ENCODE measurements at places on chromosomes 7 and 10.

DNA sequence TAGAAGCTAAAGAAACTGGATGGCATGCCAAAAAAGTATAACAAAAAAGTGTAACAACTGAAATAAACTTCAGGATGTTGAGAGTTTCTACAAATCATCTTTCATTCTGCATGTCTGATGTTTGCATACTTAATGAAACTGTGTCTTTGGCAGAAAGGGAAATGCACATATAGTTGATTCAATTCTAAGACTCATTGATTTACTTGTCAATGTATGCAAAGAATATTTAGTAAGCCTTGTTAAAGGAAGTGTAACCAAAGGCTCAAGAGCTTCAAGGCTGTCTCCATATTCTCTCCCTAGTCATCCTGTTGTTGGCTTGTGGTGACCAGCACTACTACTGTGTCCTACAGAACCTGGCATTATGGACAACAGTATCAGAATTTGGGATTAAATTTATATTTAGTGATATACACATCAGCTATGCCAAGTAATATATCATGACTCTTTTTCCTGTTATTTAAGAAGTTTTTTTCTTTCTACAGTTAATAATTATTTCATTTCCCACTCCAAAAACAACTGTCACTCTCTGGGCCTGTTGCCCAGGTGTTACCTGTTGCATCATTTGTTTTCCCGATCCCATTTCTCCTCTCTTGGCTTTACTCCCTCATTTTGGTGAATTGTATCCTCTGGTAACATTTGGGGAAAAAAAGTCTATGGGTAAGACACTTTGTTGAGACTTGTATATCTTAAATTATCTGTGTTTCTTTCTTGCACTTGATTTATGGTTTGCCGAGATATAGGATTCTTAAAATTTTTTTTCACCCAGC lies 226.6 kb upstream of the BMPER start:
- no peak overlapping the region for H3K4me3 ChIP-seq
- H3K36me3 ChIP-seq = no peaks in the 10 kb centered on the region
- no peak overlapping the region for H3K27ac ChIP-seq
- no peak for DNase-seq
- H3K4me1 ChIP-seq = no peaks in the 10 kb centered on the region
- no peaks in the 10 kb centered on the region for H3K27me3 ChIP-seq

DNA sequence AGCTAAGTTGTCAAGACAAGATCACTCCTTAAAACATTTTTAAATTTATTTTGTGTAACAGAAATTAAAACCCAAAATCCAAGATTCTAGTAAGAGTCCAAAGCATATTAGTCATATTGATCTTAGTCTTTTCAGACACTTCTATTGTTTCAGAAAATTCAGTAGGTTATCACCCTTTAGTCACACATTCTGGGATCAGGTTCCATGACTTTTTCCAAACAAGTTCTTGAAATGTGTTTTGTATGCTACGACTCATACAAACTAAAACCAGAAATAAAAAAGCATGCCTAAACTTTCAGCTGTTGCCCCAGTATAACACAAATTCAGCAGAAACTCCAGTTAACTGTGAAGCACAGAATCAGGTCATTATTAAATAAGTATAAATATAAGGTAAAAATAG lies 10.7 kb downstream of the SEMA3D start:
- H3K4me1 ChIP-seq = no peaks in the 10 kb centered on the region
- H3K36me3 ChIP-seq = no peaks in the 10 kb centered on the region
- H3K4me3 ChIP-seq = no peak overlapping the region
- DNase-seq = no peak
- H3K27me3 ChIP-seq = no peaks in the 10 kb centered on the region
- no peak overlapping the region for H3K27ac ChIP-seq

DNA sequence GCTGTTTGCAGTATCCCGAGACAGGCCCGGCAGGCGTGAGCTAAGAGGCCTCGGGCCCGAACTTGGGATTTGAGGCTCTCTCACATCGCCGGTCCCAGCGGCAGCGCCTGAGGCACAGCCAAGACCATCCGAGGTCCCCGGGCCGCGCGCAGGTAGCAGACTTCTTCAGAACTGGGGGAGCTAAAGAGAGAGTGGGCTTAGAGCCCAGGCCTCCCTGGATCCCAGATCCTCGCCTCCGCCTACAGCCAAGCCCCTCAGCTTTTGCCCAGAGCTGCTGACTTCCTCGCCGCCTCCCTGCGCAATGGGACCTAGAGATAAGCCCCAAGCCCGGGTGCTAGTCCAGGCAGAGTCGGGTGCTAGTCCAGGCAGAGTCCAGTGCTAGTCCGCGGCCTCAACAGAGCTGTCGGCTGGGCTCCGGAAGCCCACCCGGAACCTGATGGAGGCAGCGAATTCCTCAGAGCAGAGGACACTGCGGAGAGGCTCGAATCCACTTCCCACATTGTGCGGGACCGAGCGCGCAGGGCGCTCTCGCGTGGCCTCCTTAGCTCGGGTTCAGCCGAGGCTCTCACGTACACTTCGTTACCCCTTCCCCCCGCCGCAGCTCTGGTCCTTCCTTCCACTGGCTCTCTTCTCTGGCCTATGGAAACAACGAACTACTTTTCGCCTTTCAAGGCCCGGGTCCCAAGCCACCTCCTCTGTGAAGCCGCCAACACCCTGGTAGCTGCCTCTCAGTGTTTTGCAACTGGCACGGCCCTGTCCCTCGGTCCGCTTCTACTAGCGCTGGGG lies 5.8 kb downstream of the LBX1 start:
- no peak overlapping the region for H3K27ac ChIP-seq
- peaks cover 24% of the 10 kb centered on the region for H3K4me1 ChIP-seq
- H3K36me3 ChIP-seq = no peaks in the 10 kb centered on the region
- DNase-seq = no peak
- H3K27me3 ChIP-seq = peaks cover 94% of the 10 kb centered on the region
- H3K4me3 ChIP-seq = peak overlapping the region; percentile 74

- no peaks in the 10 kb centered on the region for H3K27me3 ChIP-seq
- H3K4me1 ChIP-seq = peaks cover 2% of the 10 kb centered on the region
- no peak overlapping the region for H3K4me3 ChIP-seq
Measured at GRCh38 chr10:128030498-128031072, 95.6 kb downstream of the MKI67 start.

- H3K4me3 ChIP-seq = no peak overlapping the region
- H3K36me3 ChIP-seq = no peaks in the 10 kb centered on the region
- H3K4me1 ChIP-seq = no peaks in the 10 kb centered on the region
- no peak for DNase-seq
- H3K27ac ChIP-seq = no peak overlapping the region
Measured at GRCh38 chr7:132244903-132245480, 331.3 kb downstream of the PLXNA4 start.

DNA sequence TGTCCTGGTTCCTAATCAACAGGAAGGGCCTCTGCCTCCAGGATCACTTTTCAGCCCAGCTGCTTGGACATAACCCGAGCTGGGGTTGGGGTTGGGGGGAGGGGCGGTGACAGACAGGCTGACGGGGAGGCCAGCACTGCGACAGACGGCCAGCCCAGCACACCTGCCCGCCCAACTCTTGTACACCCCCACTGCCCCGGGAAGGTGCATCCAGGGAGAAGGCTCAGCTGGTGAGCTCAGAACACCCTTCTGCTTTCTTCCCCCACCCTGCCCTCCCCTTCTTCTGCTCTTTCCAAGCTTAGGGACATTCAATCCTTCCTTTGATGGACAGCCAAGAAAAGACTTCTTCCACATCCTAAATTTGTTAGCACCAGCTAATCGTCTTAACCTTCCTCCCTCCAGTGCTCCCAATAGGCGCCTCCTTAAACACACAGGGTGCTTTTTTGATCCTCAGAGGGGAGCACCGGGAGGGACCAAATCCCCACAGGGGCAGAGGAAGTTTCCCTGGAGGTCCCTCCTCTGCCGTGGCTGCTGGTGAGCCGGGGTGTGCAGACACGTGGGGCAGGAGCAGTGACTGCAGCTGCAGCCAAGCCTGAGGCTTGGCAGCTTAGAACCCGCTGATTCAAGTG lies 44.7 kb downstream of the COL13A1 start:
- peaks cover 5% of the 10 kb centered on the region for H3K27me3 ChIP-seq
- H3K36me3 ChIP-seq = no peaks in the 10 kb centered on the region
- no peak overlapping the region for H3K27ac ChIP-seq
- no peak overlapping the region for H3K4me3 ChIP-seq
- no peaks in the 10 kb centered on the region for H3K4me1 ChIP-seq
